ENCODE measurements at places on chromosomes 1 and 21.

DNA sequence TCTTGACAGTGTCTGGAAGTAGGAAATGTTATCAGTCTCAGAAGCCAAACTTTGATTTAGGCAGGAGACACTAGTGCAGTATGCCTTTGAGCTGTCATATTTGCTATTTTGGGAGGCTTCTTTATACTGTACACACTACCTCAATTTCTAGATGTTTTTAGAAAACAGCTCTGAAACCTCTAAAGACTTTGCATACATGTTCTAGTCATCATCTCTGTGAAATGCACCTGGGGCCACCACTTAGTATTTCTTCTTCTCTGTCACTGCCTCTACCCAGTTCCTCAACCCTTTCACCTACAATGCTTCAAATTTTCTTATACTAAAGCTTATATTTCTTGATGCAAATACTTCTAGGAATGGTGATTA, 29.1 kb upstream of the PLA2G4A start:
- DNase-seq: no peak

DNA sequence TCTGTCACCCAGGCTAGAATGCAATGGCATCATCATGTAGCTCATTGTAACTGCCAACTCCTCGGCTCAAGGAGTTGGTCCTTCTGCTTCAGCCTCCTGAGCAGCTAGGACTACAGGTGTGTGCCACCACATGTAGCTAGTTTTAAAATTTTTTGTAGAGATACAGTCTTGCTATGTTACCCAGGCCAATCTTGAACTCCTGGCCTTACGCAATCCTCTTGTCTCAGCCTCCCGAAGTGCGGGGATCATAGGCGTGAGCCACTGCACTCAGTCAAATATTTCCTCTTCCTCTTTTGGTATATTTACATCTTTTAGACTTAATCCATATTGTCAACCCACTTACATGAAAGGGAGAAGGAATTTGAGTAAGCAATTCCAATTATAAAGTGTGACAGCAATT, 121.1 kb downstream of the EVI5 start:
- DNase-seq: no peak

DNA sequence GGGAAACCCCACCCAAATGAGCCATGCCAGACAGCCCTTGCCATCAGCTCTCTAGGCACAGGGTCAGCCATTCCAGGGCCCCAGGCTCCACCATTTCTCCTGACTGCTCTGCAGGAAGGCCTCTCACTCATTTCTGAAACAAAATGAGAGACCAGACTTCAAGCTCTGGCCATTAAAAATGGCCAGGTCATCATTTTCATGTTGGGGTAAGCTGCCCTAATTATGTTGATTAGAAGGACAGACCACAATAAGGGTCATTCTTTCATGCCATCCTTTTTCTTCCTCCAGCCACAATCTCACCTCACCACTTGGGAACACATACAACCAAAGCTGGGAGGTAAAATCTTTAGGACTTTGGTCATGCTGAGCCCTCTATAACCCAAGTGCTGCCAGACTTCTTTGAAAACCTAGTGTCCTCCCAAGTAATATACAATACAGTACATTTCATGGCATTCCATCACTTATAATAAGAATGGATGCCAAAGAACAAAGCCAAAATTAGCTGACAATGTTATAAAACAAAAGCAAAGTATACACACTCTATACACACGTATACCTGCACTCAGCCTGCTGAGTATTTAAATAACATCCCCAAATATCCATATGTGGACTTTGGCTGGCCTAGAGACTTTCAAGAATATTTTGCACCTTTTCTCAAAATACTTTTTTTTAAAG, 22.4 kb upstream of the RBBP5 start:
- no peak for DNase-seq

- DNase-seq: no peak
These were observed 31.9 kb upstream of the SLC19A1 start for GRCh38 chr21:45574081-45574501.

- no peak for DNase-seq
These were observed 153.2 kb downstream of the LRIG2 start for GRCh38 chr1:113226148-113226547.

DNA sequence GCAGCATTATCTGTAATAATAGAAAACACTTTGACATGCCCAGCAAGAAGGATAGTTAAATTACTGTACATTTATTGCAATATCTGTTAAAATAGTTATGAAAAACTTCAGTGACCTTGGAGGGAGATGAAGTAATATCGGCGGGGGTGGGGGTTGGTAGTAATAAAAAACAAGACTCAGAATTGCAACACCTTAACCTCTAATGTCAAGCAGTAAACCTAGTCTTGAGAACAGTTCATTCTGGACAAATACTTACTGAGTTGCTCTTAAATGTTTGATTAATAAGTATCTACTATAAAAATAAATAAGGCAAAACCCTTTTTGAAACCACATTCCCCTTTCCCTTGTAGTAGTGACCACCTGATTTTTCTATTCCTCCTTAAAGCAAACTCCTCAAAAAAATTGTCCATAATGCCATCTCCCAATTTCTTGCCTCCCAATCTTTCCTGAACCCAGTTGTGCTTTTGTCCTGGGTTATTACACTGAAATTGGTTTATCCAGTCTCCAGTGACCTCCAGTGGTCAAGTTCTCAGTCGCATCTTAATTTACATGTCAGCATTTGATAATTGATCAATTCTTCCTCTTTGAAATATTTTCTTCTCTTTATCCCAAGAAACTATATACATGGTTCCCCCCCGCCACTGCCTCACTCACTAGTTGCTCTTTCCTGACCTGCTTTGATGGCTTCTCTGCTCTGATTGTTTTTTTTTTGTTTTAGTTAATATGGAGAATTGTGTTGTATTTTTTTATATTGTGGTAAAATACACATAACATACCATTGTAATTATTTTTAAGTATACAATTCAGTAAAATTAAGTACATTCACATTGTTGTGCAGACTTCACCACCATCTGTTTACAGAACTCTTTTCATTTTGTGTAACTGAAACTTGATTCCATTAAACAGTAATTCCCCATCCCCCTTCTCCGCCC, 36.8 kb downstream of the RAP1A start:
- DNase-seq: no peak
